ENCODE measurements at places on chromosomes 7 and 10. TPM values are rescaled to one million over a fixed set of nuclear protein-coding genes. Genes with fewer than 3 reads are reported as not detected.

Gene CALML3
- total RNA-seq: 0.18 TPM

Gene ZYX
- 147 TPM for total RNA-seq

Gene AFAP1L2
- total RNA-seq: 2.3 TPM

Gene SPDYE11
- total RNA-seq: not detected

Gene TCAF2
- total RNA-seq: not detected

Gene SLC35G1
- total RNA-seq: 11.0 TPM

GRCh38 chr7:21077602-21078001, 290.9 kb upstream of the SP8 start:
- DNase-seq: no peak

- DNase-seq: no peak
Measured at GRCh38 chr7:111955616-111956015, 250.6 kb downstream of the DOCK4 start.

GRCh38 chr7:2691011-2691707, 3.2 kb downstream of the AMZ1 start:
- DNase-seq: no peak

- DNase-seq: no peak
Measured at GRCh38 chr7:158303121-158303520, 284.5 kb downstream of the PTPRN2 start.

GRCh38 chr10:13006037-13006436, 4.5 kb upstream of the CCDC3 start:
- no peak for DNase-seq

- DNase-seq: peak; percentile 28
Measured at GRCh38 chr10:132884041-132884440, 58.3 kb downstream of the CFAP46 start.

- peak; percentile 91 for DNase-seq
Measured at GRCh38 chr7:41705109-41705901, 2.4 kb upstream of the INHBA start.

DNA sequence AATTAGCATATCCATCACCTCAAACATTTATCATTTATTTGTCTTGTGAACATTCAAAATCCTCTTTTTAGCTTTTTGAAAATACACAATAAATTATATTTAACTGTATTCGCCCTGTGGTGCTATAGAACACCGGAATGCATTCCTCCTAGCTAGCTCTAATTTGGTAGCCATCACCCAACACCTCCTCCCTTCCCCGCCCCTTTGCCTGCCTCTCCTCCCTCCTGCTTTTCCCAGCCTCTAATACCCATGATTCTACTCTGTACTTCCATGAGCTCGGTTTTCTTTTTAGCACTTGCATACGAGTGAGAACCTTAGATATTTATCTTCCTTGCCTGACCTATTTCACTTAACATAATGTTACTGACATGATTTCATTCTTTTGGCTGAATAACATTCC, 80.1 kb downstream of the ANKRD26 start:
- DNase-seq: no peak

DNA sequence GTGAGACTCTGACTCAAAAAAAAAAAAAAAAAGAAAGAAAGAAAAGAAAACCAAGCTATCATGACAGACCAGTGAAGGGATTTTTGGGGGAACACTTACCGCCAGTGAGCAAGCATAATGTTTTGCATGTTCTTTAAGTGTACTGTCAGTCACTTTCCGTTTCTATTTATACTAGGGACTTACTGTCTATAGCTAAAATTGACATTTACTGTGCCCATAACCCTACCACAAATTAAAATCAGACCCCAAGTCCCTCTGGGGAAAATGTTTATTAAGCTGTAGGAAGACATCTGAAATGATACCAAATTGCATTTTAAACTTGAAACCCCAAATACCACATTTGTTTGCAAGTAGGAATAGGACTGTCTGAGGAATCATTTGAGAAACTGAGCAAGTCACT, 252.8 kb downstream of the TRIL start:
- DNase-seq: no peak

DNA sequence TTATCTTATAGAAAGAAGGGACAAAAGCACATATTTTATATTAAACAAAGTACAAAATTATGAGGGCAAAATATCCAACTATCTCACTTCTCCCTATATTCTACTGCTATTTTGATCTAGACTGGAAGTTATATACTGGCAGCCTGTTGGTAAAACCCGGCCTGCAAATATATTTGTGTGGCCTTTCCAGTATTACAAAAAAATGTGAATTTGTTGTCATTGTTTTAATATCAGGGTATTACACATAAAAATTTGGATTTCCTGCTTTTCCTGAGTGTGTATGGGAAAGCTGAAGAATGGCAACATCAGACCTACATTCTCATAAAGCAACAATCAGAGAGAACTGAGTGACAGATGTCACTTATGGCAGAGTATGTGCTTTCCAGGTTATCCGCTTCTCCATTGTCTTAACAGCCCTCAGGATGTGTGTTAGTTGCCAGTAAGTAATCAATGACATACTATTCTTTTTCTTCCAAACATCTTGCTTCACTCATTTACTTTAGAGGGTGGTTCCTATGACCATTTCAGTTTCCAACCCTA, 7.3 kb downstream of the SYPL1 start:
- no peak for DNase-seq

- no peak for DNase-seq
Measured at GRCh38 chr7:265998-266850, 23.7 kb upstream of the FOXL3 start.

DNA sequence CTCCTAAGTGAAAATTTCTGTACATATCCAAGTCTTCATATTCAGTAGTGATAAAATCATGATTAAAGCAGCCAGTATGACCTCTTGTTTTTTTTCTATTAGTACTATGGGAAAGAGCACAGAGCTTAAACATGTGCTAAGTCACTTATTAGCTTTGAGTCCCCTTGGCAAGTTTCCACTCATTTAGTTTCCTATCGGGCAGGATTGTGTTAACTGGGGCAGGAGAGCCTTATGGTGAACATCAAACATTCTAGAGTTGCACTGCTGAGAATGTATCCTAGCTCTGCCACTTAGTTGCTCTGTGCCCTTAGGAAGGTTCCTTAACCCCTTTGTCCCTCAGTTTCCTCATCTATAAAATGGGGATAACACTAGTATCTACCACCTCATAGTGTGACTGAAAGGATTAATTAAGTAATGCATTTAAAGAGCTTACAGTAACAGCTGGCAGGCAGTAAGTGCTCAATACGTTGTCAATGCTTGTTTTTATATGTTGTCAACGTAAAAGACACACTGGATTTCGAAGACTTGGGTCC, 117.6 kb downstream of the DOCK4 start:
- DNase-seq: no peak

DNA sequence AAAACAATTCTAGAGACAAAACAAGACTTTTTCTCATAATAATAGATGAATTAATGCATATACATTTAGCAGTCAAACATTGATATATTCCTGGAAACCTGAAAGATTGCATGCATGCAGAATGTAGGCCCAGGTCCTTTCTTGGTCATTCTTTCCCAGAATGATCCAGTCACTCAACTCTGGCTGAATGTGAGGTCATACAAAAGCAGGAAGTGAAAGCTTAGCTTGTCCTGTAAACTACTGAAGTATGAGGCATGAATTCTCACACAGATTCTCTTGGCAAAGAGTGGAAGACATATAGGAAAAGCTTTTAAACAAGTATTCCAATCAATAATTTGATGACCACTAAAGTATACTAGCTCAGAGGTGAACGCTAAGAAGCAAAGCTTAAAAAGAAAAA, 253.9 kb downstream of the PPP1R3A start:
- DNase-seq: no peak

- DNase-seq: no peak
Measured at GRCh38 chr10:30827531-30828120, 198.1 kb upstream of the LYZL2 start.

GRCh38 chr7:85237721-85238120, 50.9 kb upstream of the SEMA3D start:
- no peak for DNase-seq

GRCh38 chr7:93148727-93149126, 542 bp upstream of the SAMD9L start:
- DNase-seq: no peak

Data from Caco-2 (cell line).